ENCODE measurements at places on chromosomes 12 and 14.
A peak's percentile ranks its signal among the peaks of the same experiment; 100 is the strongest.

DNA sequence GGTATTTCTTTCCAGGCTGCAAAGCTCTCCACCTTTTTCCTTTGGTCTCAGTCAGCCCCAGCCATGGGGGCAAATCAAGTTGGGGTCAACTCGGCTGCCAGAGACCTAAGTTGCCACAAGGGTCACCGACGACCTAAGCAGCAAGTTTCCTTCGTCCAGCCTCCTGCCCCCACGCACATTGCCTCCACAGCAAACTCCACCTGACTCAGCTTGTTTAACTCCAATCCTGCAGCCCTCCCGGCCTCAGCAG, 767 bp upstream of the KCNMB4 start:
- no peak for DNase-seq

GRCh38 chr12:52634266-52635056, 16.1 kb upstream of the KRT73 start:
- DNase-seq = no peak

DNA sequence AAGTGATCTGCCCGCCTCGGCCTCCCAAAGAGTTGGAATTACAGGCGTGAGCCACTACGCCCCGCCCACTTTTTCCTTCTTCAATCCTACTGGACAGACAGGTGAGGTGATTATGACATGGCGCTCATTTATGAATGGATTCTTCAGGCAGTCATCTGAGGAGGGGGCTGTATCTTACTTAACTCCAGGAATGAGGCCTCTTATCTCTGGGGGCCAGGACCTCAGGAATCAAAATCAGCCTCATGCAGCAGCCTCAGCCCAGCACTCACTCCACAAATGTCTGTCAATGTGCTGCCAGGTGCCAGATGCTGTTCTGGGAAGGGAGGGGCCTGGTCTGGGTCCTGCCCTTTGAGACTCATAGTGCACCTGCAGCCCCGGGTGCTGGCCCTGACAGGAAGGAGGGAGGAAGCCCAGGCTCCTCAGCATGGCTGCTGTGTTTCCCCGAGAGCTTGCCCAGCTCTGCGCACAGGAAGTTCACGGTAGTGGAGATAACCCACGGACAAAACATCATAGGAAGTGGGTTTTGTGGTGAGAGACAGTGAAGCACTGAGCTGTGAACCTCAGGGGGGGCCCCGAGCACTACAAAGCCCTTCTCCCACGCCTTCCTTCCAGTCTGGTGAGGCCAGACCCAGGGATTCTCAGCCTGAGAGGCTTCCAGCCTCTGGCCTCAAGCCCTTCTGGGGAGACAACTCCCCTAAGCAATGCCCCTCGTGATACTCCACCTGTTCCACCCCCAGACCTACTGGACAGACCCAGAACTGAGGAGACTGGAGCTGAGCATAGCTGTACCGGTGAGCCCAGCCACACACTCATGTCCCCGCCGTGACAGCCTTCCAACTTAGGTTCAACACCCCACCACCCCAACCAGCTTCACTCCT, 22.3 kb downstream of the GALNT6 start:
- peak; percentile 79 for DNase-seq

DNA sequence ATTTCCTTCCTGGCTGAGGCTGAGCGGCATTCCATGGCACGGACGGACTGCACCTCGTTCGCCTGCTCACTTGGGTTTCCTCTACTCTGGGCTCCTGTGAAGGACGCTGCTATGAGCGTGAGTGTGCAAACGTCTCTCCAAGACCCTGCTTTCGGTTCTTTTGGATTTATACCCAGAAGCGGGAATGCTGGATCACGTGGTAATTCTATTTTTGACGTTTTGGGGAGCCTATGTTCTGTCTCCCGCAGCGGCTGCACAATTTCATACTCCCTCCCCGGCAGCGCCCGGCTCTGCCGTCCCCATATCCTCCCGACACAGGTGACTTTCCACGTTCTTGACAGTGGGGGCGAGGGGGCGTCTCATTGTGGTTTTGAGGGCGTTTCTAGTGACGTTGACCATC, 20.6 kb downstream of the MMP17 start:
- DNase-seq = no peak

DNA sequence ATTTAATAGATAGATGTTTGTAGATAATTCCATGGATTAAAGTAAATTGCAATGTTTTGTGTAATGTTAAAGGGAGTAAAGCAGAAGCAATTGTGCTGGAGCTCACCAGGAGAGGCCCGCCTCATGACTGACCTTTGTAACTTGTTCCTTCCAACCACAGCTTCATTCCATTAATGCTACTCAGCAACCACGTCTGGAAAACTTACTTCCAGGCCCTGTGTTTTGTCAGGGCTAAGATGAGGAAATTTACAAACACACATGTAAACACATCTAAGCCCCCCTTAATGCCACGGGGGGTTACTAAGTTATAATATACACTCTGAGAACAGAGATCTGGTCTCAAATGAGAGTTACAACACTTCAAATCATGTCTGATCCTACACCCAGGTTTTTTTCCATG, 12.4 kb downstream of the LUM start:
- DNase-seq = no peak
